Fibroblast of skin of right quadriceps (primary cell): ENCODE measurements at places on chromosomes 6 and 20.

- DNase-seq: no peak
Observed at GRCh38 chr6:119284861-119285521, 64.6 kb downstream of the MAN1A1 start.

GRCh38 chr20:61210862-61211261 lies 41.2 kb upstream of the CDH4 start:
- DNase-seq: no peak

DNA sequence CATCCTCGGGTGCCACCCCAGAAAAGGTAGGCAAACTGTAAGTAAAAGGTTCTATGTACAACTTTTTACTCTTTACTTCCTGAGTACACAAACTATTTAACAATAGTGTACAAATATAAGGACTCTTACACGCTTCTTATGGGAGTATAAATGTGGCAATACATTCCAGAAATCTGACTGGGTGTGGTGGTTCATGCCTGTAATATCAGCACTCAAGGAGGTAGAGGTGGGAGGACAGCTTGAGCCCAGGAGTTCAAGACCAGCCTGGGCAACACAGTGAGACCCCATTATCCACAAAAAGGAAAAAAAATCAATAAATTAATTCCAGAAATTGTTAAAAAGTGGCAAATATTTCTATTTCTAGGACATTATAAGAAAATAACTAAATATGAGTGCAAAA lies 48.9 kb downstream of the PIGU start:
- DNase-seq: no peak

DNA sequence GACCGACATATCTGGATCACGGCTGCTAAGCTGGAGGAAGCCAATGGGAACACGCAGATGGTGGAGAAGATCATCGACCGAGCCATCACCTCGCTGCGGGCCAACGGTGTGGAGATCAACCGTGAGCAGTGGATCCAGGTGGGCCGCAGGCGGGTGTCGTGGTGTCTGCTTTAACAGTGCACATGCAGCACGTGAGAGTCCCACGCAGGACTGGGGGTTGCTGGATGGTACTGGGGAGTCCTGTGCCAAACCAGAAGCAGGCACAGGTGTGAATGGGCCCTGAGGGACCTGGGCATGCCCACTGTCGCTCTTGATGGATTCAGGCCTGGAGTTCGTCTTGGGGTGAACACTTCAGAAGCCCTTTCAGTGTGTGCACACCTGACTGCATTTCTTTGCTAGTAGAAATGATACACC lies 24.6 kb upstream of the C20orf204 start:
- no peak for DNase-seq

DNA sequence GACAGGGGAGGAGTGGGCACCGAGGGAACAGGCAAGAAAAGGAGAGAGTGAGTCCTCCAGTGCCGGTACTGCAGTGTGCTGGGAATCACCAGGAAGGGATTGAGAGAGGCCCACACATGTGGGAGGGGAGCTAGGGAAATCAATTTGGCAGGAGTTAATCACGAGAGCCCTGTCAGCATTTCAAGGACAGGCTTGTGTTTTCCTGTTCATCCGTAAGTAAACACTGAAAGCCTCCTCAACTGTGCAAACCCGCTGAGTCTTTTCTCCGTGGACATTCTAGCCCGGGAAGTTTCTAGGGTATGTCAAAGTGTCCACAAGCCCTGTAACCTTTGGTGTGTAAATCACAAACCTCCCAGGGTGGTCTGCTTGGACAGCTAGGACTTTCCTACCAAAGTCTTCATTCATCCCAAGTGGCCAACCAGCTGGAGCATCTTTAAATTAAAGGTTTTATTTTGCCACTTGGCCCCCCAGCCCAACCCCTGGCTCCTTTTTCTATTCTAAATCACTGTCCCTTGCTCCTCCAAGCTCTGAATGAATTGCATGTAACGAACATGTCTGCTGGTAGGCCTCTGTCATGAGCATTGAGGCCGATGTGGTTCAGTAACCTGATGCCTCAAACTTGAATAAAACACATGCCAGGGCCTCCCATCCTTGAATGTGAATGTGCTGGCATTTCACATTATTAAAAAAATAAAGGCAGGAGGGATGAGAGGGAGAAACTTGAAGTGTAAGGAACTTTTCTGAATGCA lies 149.1 kb downstream of the ZNF217 start:
- DNase-seq: no peak

DNA sequence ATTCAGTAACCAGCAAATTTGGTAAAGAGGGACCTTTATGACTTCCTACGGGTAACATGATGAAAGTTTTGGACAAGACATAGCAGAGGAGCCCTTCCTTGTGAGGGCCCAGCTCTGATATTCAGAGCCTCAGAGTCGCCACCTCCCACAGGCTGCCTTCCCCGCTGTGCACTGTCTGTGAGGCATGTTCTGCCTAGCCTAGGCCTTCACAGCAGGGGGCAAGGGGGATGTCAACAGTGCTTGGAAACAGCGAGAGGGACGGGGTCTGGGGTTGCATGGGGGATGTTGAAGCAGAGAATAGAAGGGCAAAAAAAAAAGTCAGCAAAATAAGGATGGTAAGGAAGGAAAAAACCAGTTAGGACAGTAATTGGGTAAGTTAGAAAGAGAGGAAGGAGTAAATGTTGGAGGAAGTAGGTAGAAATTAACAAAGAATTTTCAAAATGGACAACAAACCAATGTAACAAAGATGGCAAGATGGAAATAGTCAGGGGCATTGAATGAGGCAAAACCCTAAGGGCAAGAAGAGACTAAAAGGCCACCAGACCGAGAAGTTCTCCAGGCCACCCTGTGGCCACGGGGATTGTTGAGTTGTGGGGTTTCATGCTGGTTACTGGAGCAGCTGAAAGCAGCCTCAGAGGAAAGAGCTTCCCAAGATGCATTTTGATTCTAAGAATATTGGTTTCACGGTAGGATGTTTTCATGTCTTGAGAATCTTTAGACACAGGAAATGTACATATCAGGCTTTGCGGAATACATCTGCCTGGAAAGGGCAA lies 139.8 kb downstream of the LY86 start:
- no peak for DNase-seq
